GM12892 (cell line): ENCODE measurements at places on chromosomes 6 and 20.

GRCh38 chr20:7723284-7723683, 217.0 kb downstream of the HAO1 start:
- no peak for DNase-seq

GRCh38 chr20:41638456-41638855, 20.3 kb upstream of the CHD6 start:
- no peak for DNase-seq

DNA sequence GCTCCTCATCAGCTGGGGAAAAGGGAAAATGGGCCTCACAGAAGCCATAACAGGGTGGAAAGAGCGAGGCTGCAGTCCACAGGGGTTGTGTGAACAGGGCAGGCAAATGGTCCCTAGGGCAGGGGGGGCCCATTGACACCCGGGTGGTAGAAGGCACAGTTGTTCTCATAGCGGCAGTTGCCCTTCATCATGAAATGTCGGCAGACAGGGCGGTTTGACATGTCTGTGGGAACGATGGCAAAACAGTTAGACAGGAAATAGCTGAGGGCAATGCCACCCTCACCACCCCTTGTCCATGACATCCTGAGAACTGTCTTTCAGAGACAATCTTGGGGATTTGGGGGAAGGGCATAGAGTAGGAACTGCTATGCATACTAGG, 15.6 kb downstream of the PPP1R10 start:
- DNase-seq: no peak

DNA sequence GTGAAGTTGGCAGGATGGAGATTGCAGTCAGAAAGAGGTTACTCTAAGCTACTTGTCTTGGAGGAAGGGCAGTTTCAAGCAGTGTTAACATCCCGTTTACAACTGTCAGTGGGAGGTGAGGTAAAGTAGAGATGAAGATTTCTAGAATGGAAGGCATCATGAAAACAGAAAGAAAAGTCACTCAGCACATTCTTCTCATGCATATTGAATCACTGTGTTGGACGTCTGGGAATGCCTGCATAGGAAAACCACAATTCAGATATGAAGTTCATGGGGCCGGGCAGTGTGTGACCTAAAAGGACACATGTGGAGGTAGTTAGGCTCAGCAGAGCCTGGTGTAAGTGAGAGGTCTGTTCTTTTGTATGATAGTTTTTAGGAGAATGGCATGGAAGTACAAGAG, 73.5 kb upstream of the LAMP5 start:
- no peak for DNase-seq

GRCh38 chr20:31984981-31985471, 17.1 kb downstream of the XKR7 start:
- no peak for DNase-seq

DNA sequence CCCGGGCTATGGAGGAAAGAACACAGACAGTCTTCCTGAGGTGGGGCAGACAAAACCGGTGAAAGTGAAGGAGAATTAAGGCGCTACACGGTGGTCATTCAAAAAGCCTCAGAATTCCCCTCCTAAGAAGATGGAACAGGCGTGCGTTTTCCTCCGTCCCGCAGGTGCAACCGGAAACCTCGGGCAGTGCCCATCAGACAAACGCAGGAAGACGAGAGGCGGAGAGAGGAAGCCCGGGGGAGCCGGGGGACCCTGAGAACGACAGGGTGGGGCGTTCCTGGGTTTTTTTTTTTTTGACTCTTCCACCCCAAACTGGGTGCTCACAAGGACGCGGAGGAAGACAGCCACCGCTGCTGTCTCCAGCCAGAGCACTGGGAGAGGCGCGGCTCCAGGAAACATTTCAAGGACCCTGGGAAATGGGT, 25.4 kb downstream of the TTLL2 start:
- no peak for DNase-seq

- DNase-seq: no peak
These were observed 67.4 kb downstream of the SRC start for GRCh38 chr20:37413379-37413778.

GRCh38 chr20:58661598-58662473, 10.8 kb downstream of the STX16 start:
- no peak for DNase-seq

DNA sequence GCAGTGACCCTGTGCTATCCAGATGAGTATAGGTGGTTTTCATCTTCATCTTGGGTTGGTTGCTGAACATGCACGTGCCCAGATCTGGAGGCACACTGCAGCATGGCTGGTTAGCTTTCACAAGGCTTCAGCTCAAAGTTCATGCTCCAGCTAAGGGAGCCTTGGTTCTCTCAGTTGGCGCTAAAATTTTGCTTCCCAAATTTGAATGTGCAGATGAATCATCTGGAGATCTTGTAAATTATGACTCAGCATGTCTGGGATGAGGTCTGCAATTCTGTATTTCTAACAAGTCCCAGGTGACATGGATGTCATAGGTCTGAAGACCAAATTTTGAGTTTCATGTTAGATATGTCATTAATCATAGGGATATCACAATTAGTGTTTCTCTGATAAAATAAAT, 230.8 kb downstream of the FOXA2 start:
- DNase-seq: no peak

GRCh38 chr6:62075869-62076268, 210.2 kb downstream of the KHDRBS2 start:
- no peak for DNase-seq

DNA sequence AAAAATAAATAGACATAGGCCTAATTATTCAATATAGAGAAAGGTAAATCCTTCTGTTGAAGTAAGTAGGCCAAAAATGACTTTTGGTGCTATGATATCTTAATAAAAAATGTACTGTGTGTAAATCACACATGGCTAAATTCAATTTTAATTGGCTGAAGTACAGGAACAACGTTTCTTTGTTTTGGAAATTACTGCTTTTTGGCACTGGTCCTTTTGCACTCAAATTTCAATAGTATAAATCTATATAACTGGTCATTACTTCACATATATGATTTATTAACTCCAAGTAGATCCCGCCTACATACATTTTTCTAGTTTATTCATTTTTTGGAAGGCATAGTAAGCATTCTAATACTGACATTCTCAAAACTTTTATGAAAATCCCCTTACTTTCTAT, 114.5 kb downstream of the RALGAPA2 start:
- DNase-seq: no peak

DNA sequence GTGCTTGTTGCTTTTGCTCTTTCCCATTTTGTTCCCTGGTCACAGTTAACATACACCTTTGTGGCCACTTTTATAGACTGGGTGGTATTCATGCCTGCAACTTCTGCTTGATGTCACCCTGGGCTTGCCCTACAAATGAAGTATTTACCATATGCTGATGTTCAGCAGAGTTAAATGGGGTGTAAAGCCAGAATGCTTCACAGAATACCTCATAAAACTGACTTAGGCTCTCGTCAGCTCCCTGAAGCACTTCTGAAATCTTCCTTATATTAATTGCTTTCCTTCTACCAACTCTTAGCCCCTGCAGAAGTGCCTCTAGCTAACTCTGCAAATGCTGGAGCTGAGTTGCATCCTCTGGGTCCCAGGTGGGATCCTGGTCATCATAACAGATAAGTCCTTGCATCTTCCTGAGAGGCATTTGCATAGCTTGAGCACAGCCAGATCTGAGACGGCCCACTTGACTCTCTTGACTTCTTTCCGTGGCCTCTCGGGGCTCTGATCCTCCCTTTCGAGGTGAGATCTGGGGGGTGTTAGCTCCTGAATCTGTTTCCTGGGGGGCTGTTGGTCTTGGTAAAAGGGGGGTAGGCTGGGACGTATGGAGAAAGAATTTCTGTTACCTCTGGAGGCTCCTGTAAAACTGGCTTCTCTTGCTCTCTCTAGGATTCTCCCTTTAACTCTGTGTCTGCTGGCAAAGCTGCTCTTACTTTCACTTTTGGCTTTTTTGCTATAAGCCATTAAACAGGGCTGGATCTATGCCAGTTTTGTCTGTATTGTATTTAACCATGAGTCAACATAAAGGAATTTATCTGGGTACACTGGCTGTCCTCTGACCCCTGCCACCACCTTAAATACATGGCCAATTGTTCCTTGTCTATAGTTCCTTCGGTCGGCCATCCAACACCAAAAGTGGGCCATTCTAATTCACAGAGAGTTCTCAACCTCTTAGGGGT, 223.0 kb upstream of the SYNCRIP start:
- DNase-seq: no peak

DNA sequence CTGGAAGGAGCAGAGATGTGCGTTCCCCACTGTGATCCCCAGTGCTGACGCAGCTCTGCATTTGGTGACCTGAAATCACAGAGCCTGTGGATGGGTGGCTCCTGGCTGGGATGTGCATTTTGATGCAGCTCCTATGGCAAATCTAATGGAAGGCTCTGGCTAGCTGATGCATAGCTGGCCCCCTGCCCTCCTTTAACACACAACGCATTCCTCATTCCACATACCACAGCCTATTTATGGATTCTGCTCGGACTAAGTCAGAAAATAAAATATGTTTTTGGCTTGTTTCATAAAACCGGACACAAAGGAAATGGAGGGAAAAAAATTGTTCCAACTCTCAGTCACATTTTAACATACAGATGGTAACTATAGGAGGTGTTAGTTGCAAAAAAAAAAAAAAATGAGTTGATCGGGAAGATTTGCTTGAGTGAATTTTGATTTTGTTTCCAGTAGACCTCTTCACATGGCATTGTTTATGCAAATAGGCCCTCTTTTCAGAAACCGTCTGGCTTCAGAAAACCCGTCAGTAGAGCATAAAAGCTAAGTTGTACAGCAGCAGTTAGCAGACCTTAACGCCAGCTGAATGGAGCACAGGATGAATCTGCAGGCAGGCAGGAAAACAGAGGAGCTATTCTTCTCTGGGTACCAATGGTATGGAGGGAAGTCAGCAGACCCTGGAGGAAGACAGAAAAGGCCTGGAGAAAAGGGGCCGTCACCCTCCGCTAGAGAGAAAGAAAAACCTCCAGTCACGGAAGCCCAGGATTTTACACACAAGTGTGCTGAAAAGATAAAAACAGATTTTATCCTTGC, 215.4 kb downstream of the HDGFL1 start:
- no peak for DNase-seq

- no peak for DNase-seq
These were observed 523 bp downstream of the TMEM30A start for GRCh38 chr6:75283907-75284631.

- DNase-seq: peak; percentile 56
These were observed 59.2 kb downstream of the TRAM2 start for GRCh38 chr6:52517502-52518278.

DNA sequence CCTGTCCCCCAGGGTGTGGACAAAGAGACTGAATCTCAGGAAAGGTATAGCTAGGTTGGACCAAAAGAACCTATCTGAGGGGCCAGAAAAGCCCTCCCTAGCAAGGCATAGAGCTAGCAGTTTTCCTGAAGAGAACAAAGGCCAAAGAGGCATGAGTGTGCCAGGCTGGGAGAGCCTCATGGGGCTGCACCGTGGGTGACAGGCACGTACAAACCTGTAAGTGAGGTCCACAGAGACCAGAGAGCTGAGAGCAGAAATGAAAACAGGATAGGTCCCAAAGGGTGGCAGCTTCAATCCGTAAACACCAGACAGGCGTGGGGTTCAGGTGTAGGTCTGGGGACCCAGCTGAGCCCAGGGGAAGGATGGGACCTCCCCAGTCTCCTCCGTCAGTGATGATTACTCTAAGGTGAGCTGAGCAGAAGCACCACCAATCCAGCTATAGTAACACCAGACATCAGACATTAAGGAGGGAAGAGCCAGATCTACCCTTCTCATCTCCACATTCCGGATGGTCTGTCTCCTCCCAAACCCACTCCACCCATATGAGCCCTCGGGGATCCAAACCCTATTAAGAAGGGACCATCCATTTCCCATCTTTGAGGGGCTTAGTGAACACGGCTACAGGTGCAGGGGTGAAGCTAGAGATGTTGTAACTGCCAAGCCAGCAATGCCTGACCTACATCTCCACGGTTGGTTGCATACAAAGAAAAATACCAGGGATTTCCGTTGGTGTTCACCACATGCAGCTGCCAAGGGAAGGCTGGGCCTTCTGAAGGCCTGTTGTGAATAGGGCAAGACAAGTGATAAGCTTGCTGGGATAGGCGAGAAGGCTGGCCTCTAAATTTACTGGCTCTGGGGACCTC, 38.3 kb downstream of the BCL2L1 start:
- DNase-seq: no peak

DNA sequence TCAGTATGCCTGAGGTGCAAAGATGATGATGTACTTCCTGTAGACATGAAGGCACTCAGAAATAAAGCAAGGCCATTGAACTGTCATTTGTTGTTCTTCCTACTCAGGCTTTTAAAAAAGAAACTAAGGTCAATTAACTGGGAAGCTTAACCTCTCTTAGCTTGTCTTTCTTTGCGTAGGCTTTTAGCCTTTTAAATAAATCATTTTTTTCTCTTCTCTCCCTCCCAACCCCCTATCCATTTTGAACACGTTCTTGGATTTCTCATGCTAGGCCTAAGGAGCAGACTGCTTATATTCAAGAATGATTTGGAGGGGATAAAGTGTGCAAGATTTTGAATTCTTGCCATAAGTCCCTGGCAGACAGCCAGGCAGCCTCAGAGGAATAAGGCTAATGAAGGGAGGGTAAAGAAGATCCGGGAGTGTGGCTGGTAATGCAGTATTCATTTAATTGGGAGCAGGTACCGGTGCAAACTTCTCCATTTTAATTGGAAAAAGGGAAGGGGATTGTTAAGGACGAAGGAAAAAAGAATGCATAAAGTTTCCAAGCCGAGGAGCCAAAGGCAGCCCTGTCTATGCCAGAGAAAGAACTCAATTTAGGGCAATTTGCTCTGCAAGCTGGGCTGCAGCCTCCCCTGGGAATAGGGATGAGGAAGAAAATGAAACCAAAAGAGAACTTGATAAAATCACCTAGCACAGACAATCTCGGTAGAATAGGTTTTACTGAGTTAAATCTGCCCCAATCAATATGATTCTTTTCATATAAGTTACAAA, 343.8 kb upstream of the MMS22L start:
- DNase-seq: no peak
